ENCODE measurements at places on chromosomes 16 and 17.
A peak's percentile ranks its signal among the peaks of the same experiment; 100 is the strongest.

DNA sequence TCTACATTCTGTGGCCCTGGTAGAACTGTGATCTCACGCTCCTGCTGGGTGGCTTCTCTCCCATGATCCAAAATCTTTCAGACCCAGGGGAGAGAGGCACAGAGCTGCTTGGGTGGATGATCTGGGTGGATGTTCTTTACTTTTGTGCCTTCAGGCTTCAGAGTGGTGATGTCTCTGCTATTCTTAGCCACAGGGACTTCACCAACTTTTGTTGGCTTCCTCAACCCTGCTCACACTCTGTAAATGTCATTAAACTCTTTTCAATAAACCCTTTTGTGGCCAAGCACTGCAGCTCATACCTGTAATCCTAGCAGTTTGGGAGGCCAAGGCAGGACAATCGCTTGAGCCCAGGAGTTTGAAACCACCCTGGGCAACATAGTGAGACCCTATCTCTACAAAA lies 7.6 kb downstream of the CLEC10A start:
- DNase-seq, result no peak

GRCh38 chr17:53101706-53102105 lies 721.0 kb upstream of the KIF2B start:
- DNase-seq, result no peak

- peak; percentile 5 for DNase-seq
Observed at GRCh38 chr16:8866118-8866883, 2.5 kb downstream of the CARHSP1 start.

- no peak for DNase-seq
Observed at GRCh38 chr17:65456368-65457151, 104.9 kb downstream of the AXIN2 start.

Data from NCI-H1092 (cell line).